ENCODE measurements at places on chromosomes 13 and 19.

DNA sequence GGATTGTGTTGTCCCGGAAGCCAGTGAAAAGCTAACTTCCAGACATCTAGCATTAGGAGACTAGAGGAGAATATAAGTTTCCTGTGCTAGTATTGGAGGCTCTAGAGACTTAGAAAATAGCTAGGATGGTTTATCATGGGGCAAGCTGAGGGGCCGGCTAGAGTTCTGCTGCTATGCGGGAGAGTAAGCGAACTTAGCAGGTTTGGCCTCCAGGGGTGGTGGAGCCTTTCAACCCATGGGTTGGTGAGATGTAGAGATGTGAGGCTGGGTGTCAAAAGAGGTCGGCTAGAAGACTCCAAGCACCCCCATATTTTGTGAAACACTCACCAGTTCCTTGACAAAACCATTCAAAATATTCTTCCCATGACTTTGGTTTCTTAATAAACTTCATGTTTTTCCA is 4.4 kb downstream of the SULT2A1 start:
- DNase-seq = no peak

DNA sequence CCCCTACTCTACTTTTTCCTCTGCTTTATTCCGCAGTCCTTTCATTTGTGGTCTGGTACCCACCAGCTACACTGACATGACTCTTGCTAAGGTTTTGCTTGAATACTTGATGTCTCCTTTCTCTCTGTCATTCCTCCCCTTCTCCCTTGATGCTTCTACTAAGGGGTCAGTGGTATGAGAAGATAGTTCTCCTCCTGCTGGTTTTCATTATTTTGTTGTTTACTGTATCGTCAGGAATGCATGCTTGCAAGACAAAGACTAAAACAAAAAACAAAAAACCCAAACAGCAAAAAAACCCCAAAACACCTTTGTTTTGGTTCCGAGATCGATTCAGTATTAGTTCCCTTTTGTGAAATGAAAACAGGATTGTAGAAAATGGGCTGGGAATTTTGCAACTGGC is 59.5 kb downstream of the PCCA start:
- no peak for DNase-seq

DNA sequence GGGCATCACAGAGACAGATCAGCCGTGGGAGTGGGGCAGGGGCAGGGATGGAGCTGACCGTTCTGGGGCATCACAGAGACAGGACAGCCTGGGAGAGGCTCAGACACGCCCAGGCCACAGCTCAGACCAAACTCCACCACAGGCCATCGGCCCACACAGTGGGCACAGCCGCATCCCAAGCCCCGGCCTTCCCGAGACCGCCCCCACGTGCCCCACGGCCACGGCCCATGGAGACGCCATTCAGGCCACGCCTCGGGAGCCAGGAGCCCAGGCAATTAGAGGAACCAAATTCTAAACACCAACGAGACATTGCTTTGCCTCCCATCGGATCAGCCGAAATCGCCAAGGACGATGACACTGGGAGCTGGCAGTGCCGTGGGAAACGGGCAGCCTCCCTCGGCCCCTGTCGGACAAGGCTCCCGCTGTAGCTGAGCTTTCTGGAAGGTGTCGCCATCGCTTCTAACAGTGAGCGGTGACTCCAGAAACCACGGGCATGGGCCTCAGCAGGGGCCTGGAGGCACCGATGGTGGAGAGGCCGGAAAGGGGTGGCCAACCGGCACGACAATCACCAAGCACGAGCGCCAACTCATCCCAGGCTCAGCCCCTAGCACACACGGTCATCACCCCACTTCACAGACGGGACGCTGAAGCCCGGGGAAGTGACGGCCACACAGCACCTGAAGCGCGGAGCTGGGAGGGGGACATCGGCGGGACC is 2.4 kb downstream of the PIP5K1C start:
- no peak for DNase-seq

DNA sequence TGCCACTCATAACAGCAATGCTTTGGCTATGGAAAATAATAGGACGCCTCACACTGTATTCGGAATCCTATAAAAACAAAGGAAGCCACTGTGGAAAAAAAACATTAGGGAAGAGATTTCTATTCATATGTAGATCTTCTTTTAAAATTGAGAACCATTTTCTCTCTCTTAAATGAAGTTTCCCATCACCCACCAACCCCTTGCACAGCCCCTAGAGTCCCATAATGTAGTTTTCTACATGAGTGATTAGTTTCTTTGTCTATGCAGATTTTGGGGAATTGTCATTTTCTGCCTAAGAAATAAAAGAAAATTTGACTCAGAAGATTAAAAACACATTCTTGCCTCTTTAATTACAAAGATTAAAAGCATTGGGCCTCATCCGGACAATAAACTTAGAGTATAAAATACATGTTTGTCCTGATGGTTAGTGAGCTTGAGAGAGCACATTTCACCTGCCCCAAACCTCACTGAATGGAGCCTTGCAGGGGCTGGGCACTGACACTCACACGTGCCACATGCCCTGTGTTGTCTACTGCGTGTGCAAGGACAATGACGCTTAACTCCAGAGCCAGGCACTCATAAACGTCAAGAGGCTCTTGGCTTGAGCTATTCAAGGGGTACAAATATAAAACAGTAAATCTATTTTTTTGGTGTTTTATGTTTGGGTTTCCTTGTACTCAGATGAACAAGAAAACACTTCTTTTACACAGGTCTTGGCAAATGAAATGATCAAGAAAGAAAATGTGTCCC is 40.0 kb upstream of the KL start:
- no peak for DNase-seq

DNA sequence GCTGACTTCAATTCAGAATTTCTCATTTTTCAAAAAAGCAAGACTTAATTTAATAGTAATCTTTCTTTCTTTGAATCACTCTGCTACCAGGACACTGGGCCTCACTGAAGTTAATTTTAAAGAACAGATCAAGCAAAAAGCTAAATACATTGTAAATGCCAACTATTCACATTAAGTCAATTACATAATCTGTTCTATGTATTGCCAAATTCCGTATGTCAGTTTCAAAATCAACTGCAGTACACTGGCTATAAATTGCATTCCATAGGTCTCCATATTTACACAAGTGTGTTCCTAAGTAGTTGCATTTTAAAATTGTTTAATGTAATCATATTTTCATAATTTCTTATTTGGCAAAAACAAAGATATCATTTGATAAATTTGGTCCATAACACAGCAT is 10.1 kb downstream of the FOXO1 start:
- no peak for DNase-seq

DNA sequence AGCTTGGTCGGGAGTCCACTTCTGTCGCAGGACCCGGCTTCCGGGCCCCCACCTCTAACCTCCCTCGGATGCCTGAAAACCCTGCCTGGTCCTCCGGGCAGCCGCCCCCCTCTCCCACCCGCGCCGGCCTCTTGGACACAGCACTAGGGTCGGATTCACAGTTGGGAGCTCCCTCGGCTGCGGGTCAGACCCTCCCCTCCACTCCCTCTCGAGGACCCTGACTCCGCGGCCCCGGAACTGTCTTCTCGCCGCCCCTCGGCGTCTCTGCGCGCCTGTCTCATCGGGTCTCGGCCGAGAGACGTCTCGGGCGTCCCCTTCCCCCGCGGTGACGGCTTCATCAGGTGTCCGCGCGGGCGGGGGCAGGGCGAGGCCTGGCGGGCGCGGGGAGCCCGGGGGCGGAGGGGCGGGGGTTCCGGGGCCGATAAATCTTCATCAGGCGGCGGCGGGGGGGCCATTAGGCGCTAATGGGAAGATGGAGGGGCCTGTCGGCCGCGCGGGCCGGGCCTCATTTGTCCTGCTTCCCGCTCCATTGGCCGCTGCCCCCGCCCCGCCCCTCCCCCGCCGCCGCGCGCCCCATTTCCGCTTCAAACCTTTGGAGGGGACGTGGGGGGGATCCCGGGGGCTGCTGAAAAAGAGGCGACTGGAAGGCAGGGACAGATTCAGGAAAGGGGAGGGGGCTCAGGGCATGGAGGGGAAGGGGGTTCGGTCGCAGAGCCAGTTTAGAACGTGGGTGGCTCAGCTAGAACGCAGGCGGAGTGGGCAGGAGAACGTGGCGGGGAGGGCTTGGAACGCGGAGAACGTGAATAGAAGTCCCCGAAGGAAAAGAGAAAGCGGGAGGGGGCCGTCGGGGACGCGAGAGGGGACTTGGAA is 11.8 kb upstream of the ERFL start:
- no peak for DNase-seq

GRCh38 chr13:23849670-23850069 is 39.5 kb downstream of the MIPEP start:
- no peak for DNase-seq

- DNase-seq = no peak
These were observed 48.7 kb downstream of the CCNE1 start for GRCh38 chr19:29860492-29860891.

DNA sequence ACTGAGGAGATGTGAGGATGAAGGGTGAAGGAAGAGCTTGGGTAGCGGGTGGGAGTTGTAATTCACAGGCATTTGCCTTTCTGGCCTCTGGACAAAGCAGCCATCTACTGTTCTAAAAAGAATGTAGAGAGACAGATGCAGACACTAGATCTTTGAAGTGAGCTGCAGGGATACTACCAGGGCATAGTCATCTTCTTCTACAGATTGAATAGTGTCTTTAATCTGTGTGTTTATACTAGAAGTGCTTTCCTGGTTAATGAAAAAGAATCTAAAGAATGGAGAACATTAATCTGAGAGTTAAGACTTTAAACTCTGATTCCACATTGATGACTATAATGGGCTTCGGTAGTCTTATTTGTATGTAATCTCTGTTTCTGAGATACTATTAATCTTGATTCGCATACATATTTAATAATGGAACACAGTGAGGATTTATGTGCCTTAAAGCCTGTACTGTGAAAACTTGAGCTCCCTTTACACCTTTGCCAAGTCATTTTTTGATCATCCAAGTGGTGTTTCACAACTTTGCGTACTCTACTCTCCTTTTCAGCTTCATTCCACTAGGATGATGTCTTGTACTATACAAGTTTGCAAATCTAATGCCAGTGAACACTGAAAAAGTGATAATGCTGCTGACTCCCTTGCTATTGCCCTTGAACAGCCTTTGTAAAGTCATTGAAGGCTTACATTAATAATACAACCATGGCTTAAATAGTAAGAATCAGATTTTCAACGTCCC is 2199.4 kb upstream of the PCDH20 start:
- no peak for DNase-seq

DNA sequence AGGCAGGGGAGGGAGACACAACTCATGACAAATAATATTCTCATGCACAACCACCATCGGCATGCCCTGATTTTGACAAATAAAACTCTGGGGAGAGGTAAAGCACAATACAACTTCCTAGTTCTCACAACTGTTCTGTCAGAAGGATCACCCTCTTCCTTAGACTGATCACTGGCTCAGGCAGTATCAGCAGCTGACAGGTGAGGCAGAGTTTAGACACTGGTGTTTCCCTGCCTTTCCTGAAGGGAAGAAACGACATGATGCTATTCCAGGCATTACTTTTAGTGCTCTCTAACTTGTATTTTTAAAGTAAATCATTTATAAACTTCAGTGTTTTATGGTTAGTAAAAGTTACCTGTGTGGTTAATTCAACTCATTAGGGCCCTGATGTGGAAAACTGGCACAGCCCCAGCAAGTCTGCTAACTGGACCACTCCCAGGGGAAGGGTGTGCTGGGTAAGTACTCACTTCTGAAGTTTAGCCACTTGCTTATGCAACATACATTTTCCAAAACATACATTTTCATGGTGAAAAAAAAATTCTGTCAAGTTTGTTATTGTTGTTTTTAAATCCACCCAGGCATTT is 82.8 kb downstream of the CRYL1 start:
- no peak for DNase-seq

GRCh38 chr13:50721672-50721992 is 121.9 kb downstream of the DLEU7 start:
- DNase-seq = no peak

Data from T-helper 17 cell (primary cell).